ENCODE measurements at places on chromosomes 4 and X. TPM values are rescaled to one million over a fixed set of nuclear protein-coding genes. Genes with fewer than 3 reads are reported as not detected.

DNA sequence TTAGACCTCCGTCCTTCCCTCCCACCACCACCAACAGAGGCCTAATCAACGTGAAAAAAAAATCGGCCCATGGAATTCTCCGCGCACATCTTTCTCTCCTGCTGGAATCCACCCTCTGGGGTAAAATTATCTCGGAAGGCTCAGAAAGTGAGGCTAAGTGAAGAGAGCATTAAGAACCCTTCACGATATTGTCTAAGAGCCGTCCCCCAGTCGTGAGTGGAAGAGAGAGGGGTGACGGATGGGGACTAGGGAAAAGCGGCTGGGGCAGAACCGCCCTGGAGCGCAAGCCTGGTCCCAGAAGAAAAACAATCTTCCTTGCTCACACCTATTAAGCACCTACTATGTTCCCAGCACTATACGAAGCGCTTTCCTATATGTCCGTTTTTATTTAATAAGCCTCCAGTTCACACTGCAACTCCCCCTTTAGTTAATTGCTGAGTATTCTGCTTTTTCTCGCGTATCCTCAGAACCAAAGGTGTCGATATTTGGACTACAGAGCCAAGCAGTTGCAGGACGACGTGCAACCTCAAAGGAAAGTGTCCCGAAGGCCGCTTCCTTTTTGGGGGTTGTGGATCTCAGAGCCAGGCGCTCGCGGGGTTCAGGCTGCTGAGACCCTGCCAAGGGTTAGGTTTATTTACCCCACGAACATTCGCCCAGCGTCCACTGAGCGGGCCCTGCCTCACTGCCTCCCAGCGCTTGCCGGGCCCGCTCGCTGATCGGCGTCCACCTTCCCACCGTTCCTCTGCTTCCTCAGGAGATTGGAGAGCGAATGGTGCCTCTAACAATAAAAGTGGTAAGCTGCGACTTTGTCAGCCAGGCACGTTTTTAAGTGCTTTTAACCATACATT lies 889 bp downstream of the MGARP start:
- peak; percentile 46 for ATAC-seq

The TMEM35A gene
- total RNA-seq, result not detected

- ATAC-seq, result no peak
Measured at GRCh38 chr4:138161351-138161750, 80.8 kb downstream of the SLC7A11 start.

DNA sequence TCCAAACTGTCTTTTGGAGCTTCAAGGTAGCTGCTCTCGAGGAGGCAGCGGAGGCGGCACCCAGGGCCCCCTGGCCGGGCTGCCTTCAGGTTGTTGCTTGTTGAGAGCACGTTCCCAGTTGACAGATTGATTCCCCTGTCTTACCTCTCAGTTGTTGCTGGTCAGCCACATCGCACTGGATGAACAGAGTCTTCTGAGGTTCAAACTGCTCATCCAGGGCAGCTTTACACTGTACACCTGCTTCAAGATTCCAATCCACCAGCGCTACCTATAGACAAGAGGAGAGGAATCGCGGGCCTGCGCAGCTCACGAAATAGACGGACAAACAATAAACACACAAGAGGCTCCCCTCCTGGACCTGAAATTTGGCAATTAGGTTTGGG lies 497 bp downstream of the HPGD start:
- peak; percentile 44 for ATAC-seq

- ATAC-seq, result no peak
Measured at GRCh38 chr4:159238631-159239030, 135.8 kb downstream of the RAPGEF2 start.

DNA sequence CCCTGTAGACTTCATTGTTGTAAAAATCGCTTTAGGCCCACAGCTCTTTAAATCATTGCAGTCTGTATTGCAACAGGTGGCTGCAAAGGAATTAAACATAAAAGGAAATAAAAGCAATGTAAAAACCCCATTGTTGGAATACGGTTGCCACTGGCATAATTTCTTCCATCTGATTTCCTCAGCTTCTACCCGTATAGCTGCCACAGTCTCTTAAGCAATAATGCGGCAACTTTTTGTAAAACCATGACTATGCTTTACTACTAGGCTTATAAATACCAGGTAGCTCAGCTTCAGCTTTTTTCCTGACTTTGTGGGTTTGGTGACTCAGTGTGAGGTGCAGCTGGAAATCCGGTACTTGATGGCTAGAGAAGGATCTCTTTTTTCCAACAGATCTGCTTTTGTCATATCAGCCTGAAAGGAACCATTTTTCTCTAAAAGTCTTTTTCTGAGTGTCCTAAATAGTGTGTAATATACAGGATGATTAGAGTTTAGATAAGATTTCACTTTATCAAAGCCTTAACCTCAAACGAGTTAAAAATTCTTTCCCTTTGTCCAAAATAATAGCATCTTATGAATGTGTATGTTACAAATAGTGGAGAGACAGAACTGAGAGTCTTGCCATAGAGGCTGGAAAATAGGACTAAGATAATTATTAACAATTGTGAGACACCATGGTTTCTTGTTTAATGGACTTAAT lies 268.0 kb downstream of the ADGRL3 start:
- no peak for ATAC-seq

The SPANXA2 gene
- total RNA-seq, result not detected

The IL2RG gene
- total RNA-seq, result 698 TPM

The SPATA4 gene
- not detected for total RNA-seq

- ATAC-seq, result peak; percentile 97
Measured at GRCh38 chr4:99763635-99764101, 53.0 kb upstream of the DAPP1 start.

The OPRPN gene
- total RNA-seq, result not detected

DNA sequence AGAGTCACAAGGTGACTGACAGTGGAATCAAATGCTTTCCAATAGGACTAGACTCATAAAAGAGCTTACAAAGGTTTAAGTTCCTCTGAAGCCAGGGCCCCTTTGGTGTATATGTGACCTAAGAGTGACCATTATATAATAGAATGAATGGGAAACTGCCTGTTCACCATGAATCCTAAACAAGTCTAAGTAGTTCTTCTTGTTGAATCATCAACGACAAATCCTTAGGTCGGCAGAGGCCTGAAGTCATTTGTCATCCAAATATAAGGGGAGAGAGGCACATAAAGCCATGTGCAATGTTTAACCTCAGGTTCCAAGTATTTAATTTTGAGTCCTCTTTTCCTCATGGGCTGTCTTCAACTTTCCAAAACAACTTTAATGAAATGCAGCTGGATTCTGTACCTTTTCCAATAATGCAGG lies 122.4 kb downstream of the RASL11B start:
- ATAC-seq, result no peak

The PRKG2 gene
- total RNA-seq, result not detected

The GAGE1 gene
- total RNA-seq, result not detected

GRCh38 chrX:130083107-130083490 lies 27.2 kb downstream of the ELF4 start:
- no peak for ATAC-seq

The GABRG1 gene
- total RNA-seq, result not detected

The IGFBP7 gene
- not detected for total RNA-seq

DNA sequence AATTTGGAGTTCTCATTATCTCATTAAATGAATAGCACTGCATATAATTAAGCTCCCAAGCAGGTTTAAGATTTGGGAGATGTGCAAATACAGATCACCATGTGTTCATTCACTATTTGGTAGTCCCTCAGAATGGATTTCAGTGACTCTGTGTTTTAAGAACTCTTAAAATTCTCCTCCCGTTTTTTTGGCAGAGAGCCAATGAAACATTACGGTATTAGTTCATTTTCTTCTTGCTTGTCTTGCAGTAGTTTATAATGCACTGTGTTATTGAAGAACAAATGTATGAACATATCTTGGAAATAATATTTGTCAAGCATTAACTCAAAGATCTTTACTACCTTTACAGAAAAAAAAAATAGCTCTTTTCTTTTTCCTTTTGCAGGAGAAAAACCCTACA lies 32.7 kb downstream of the KLF3 start:
- no peak for ATAC-seq

The MAGEC2 gene
- not detected for total RNA-seq

The OGT gene
- total RNA-seq, result 231 TPM

GRCh38 chr4:115272185-115272584 lies 158.8 kb upstream of the NDST4 start:
- ATAC-seq, result peak; percentile 31

The CXCL5 gene
- total RNA-seq, result not detected

DNA sequence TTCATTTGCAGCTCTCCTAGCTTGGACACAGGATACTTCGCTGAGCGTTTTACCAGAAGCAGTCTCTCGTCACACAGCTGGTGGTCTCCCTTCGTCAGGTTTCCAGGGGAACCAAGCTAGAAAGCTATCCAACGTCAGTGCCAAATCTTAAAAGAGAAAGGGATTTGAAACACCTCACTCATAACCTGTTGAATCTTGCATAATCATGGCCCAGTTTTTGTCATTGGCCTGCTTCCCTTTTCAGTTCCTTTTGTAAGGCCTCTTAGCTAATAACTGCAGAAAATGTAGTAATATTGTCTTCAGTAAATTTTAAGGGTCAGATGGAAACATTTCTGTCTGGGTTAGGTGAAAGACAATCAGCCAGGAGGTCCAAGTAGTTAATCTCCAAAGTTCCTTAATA lies 22.0 kb downstream of the RAB39B start:
- ATAC-seq, result no peak

DNA sequence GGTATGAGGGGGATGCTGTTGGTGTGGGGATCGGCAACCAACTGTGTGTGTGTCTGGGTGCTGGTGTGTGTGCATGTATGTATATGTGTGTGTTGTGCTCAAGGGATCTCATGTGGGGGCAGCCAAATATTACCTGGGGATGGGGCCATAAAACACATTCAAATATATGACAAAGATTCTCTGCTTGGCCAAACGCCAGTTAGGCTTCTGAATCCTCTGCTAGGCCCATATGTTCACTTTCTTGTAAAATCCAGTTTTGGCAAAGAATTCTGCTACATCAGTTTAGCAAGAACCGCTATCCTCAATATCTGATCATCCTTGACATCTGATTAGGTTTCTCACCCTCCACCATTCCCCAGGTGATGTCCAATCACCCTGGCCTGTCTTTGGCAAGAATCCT lies 106.6 kb downstream of the RASL11B start:
- ATAC-seq, result no peak

DNA sequence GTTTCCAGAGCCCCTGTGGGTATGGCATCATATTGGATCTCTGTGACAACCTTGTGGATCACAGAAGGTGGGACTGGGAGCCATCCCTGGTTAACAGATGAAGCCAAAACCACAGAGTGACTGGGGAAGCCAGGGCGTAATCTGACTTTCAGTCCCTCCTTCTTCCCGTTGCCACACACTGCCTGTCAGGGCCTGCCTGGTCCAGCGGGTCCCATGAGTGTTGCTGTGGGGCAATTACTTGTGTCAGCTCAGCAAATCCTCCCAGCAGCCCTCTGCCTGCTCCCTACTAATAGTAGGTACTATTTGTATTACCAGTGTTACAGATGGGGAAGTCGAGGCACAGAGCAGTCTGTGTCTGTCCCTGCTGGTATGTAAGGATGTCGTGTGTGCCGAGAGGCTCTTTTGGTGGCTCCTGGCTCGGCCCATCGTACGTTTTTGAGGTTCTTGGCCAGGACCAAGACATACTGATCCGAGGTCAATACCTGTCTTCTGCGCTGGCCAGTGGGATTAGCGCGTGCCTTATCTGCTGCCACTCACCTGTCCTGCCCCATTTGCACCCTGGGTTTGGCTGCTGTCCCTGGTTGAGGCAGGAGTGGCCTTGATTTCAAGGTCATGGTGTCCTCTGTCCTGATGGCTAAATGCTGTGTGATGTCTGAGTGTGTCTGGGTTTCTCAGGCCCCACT lies 5.7 kb downstream of the NSG1 start:
- no peak for ATAC-seq

The ANXA3 gene
- not detected for total RNA-seq

- no peak for ATAC-seq
Measured at GRCh38 chrX:23729214-23729613, 13.9 kb downstream of the ACOT9 start.

DNA sequence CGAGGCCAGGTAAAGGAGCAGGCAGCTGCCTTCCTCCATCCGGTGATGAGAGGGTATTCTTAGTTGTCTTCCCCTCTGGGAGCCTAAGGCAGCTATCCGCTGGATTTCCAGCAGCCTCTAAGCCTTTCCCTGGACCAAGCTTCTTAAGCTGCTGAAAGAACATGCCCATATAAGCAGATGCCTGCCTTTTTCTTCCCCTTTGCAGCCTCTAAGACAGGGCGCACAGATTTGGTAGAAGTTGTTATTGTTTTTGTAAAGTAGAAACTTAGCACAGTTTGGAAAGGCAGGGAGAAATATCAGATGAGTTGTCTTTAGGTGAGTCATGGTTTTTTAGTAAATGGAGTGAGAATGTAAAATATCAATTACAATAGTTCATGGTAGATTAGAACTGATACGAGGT lies 210.8 kb downstream of the ARHGAP10 start:
- peak; percentile 71 for ATAC-seq

- ATAC-seq, result no peak
Measured at GRCh38 chrX:45524805-45525204, 324.1 kb upstream of the DIPK2B start.

GRCh38 chr4:13933191-13933590 lies 305.7 kb upstream of the BOD1L1 start:
- no peak for ATAC-seq

DNA sequence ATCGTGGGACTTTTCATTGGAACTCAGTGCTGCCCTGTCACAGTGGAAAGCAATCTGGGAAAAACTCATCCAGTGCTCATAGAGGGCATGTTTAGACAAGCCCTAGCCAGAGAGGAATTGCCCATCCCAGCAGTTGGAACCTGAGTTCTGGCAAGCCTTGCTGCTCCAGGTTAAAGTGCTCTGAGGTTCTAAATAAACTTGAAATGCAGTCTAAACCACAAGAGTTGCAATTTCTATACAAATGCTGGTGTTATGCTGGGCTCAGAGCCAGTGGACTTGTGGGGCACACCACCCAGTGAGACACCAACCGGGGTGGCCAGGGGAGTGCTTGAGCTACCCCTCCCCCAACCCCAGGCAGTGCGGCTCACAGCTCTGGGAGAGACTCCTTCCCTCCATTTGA lies 142.8 kb upstream of the PPP1R2C start:
- no peak for ATAC-seq

All from activated T-helper 17 cell treated with anti-CD3 and anti-CD28 coated beads, Interleukin-2, amount 50 U/mL, for 72 hours (primary cell).